ENCODE measurements at places on chromosomes 13 and 19. TPM values are rescaled to one million over a fixed set of nuclear protein-coding genes. Genes with fewer than 3 reads are reported as not detected.

DNA sequence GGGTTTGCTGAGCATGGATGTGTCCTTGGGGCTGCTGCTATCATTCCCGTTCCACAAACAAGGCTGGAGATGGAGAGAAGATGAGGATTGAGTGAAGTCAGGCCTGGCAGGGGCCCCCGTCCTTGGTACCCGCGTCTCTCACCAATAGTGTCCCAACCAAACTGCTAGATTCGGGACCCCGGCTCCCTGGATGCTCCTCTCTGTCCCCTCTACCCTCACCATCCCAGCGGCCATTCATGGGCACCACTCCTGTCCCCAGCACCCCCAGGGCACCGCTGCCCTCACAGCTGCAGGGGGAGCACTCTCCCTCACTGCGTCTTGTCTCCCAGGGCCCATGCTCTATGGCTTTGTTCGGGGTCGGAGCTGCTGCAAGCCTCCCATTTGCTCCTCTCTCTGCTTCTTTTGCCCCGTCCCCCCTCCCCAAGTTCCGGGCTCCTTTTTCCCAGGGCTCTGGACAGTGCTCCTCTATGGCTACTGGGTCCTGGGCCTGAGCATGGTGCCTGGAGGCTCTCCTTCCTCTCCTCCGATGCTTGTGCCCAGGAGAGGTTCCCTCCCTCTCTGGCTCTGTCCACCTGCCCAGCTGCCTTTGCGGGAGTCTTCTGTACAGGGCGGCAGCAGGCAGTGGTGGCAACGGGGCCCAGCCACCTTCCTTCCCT is 219.5 kb downstream of the TEX29 start:
- no peak for ATAC-seq

GRCh38 chr13:88704600-88705275 is 1033.6 kb downstream of the SLITRK5 start:
- no peak for ATAC-seq

CYP2A7 gene
- total RNA-seq = not detected

DNA sequence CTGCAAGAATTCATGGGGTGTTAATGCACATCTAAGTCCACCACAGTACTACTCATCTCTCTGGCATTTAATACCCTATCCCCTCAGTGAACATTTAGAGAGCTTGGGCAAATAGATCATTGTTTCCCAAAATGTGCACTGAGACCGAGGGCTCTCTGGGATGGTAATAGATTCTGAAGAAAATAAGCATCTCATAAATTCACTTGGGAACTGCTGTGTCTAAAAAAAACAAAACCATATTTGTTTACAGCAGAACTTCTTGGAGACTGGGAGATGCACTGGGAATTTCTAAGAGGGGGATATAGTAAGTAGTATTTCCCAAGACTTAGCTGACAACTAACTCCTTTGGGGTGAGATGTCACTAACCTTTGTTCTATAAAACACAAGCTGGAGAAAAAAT is 58.4 kb downstream of the ENOX1 start:
- no peak for ATAC-seq

TRPC4 gene
- total RNA-seq = not detected

CYP2F1 gene
- total RNA-seq = 0.36 TPM

DNA sequence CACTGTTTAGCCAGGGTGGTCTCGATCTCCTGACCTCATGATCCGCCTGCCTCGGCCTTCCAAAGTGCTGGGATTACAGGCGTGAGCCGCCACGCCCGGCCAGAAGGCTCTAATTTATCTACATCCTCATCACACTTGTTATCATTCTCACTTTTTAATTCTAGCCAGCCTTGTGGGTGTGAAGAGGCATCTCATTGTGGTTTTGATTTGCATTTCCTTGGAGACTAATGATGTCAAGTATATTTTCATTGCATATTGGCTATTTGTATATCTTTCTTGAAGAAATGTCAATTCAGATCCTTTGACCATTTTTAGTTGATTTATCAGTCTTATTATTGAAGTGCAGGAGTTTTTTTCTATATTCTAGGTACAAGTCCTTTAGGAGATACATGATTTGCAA is 27.7 kb upstream of the HIF3A start:
- ATAC-seq = no peak

- ATAC-seq = no peak
Measured at GRCh38 chr13:46367617-46368327, 19.3 kb downstream of the RUBCNL start.

DNA sequence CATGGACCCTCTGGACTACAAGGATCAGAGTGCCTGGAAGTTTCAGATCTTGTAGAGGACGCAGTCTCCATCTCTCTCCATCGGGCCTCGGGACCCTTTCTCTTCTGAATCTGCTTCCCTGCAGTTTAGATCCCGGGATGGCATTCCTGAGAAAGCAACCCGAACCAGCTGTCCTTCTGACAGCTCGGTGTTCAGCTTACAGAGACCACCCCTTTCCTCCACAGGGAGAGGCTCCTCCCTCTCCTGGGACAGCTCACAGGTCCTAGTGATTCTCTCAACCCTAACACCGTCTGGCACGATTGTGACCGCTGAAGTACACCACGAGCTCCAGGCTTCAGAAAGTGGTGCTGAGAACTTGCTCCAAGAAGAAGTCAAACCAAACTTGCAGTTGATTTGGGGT is 18.2 kb downstream of the CRX start:
- no peak for ATAC-seq

DNA sequence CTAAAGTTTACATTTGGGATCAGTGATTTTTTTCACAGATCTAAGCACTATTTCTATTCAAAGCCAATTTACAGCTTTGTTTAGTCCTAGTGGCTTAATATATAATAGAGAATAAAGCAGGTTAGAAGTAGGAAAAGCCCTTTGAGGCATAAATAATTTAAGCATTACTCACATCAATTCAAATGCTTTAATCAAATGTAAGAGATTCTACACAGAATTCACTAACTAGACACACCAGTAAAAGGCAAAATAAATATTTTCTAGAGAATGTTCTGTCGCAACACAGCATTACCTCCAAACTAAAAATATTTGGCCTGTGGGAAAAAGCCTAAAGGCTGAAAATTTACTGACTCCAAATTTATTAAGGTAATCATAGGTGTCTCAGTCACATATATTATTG is 31.3 kb downstream of the KCTD12 start:
- peak; percentile 55 for ATAC-seq

ZNF555 gene
- total RNA-seq = 1.7 TPM

DNA sequence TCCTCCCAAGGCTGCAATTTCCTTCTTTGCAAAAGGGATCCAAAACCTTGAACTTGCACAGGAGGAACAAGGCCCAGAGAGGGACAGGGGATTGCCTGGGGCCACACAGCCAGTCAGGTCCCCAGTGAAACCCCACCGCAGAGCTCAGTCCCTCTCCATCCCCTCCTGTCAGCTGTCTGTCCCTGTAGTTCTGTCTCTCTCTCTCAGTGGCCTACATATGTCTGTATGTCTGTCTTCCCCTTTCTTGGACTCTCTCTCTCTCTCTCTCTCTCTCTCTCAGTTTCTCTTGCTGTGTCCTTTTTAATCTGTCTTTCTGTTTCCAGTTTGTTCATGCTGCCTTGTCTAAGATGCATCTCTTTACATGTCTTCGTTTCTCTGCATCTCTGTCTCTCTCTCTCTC is 11.5 kb downstream of the CEACAM19 start:
- ATAC-seq = no peak

DNA sequence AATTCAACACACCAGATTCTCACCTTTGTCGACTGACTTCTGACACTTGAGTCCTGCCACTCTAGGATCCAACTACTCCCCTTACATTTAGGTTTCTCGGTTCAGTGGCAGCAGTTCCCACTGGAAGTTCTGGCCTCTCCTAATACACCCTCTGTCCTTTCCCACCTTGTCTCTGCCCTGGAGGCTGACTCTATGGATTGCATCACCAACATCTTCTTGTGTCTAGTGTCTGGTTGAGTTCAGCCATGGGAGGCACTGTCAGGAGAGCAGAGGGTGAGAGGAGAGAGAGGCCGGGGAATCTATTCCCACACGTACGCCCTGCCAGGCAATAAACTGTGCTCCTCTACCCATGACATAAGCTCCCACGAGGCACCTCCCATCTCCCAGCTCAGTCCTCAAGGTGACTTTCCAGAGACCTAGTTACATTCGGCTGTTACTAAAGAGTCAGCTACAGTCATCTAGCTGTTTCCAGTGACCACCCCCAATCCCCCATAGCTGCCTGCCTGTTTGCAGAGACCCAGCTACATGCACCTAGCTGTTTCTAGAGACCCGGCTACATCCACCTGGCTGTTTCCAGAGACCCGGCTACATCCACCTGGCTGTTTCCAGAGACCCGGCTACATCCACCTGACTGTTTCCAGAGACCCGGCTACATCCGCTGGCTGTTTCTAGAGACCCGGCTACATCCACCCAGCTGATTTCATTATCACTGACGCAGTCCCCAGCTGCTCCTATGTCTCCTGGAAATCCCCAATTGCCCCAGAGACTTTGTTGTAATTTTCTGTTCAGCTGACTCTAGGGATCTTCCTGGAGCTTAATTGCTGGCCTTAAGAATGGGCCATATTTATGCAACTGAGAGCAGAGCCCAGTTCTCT is 8.1 kb upstream of the LILRB4 start:
- ATAC-seq = no peak

KLK15 gene
- not detected for total RNA-seq

All from esophagus mucosa (tissue), 1 donor.